ENCODE measurements at places on chromosomes 7 and 10.
A peak's percentile ranks its signal among the peaks of the same experiment; 100 is the strongest.

DNA sequence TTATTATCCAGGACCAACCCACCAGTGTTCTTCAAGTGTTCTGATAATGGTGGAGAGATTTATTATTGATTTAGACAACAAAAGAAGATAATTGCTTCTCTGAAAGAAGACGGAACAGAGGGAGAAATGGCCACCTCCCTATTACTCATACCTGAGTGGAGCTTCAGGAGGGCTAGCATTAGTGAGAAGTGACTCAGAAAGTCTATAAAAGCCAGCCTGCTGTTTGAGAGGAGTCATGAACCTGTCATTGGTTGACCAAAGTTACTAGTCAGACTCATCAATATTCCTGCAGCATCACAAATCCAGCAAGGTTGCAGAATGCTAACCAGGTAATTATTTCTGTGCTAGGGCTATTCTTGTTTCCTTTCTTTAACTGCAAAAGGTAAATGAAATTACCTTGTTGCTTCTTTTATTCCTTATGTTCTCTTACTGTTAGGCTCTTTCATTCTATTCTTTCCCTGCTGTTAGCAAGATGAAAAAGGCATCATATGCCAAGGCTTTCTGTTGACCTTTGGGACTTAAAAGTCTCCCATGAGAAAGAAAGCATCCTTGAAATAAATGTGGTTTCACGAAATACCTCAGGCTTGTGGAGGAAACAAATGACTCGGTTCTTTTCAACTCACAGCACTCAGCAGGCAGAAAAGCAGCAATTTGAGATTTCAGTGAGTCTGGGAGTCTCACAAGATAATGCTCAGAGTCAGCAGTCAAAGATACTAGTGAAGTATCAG is 256.4 kb upstream of the PHYHIPL start:
- DNase-seq, result no peak

- no peak for DNase-seq
Observed at GRCh38 chr7:124155432-124156022, 122.7 kb upstream of the TMEM229A start.

GRCh38 chr7:135962802-135963201 is 14.4 kb downstream of the MTPN start:
- no peak for DNase-seq

- DNase-seq, result no peak
Observed at GRCh38 chr7:133820584-133820983, 306.6 kb upstream of the LRGUK start.

- DNase-seq, result no peak
Observed at GRCh38 chr7:15218261-15218660, 315.7 kb upstream of the DGKB start.

- DNase-seq, result no peak
Observed at GRCh38 chr7:22664988-22665798, 61.8 kb upstream of the IL6 start.

GRCh38 chr7:117270371-117270770 is 52.5 kb downstream of the WNT2 start:
- DNase-seq, result no peak

DNA sequence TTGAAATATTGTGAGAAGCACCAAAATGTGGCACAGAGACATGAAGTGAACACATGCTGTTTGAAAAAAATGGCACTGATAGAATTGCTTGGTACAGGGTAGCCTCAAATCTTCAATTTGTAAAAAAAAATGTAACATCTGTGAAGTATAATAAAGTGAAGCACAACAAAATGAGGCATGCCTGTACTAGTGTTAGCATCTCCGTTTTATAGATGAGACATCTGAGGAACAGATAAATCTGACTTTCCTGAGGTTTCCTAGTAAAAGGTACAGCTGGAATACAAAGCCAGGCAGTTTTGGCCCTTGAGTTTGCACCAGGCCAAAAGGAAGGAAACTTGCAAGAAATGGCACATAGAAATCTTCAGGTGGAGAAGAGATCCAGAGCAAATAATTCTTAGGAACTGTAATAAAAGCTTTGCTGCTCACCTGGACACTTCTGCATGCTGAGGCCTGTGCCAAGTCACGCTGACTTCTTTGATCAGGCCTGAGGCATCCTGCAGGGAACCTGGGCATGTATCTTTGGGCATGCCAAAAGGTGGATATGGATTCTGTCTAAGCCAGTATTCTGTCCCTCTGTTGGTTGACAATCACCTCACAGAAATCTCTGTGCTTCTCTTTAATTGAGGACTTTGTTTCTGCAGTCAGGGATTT is 251.5 kb upstream of the PLPP4 start:
- DNase-seq, result no peak

DNA sequence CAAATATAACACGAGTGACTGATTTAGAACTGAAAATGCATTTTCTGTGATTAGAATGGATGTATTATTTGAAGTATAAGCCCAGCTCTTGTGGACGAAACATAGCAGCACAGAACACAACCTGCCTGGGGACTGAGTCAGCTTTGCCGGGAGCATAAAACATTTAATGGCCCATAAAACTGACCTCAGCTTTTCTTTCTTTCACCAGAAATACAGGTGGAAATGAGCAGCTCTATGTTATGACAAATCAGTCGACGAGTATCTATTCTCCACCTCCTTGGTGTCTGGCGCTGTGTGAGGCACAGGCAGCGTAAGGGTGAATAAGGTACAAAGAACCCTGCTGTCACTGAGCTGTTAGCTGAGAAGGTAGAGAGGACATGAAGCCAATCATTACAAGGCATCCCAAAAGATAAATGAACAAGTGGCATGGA is 471.6 kb upstream of the AKR1E2 start:
- DNase-seq, result no peak

DNA sequence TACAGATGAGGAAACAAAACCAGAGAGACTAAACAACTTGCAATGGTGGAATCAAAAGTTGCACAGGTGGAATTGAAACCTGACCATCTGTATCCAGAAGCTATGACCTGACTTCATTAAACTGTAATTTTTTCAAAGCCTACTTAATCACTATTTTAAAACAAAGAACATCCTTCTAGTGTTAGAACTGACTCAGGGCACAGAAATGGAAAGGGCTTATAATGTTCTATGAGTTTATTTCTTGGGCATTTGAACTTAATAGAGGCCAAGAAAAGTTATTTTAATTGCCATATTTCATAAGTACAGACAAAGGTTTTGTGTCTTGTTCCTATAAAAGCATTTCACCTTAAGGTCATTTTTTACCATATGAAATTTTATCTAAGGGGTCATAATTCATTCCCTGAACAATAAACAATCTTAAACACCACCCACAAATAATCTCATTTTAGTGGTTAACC is 8.8 kb downstream of the ITGB1 start:
- no peak for DNase-seq

DNA sequence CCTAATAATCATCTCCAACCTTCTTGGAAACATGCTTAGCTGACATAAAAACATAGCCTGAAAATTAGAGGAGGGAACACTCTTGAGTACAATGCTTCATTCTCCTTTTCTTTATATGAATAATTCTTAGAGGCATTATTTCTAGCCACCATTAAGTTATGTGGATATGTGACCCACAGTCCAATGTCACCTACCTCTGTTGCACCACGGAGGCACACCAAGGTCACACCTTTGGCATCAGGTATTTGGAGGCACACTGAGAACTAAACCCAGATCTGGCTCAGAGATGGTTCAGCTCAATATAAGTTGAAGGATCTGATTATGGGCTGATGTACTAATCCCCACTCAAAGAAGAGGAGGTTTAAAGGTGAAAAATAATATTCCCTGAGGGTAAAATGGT is 385.1 kb downstream of the POM121L12 start:
- no peak for DNase-seq

- DNase-seq, result no peak
Observed at GRCh38 chr10:78846760-78847159, 222.0 kb upstream of the ZMIZ1 start.

DNA sequence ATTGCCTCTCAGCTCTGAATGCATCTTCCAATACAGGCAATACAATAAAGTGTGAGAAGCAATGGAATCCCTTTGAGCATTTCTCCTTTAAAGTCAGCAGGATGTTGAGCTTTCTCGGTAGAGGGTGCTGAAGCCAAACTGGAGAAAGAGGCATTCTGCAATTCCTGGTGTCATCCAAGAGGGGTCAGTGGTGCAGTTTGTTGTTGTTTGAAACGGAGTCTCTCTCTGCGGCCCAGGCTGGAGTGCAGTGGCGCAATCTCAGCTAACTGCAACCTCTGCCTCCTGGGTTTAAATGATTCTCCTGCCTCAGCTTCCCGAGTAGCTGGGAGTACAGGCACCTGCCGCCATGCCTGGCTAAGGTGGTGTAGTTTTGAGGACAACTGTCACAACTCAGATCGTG is 486.5 kb downstream of the CALN1 start:
- no peak for DNase-seq

DNA sequence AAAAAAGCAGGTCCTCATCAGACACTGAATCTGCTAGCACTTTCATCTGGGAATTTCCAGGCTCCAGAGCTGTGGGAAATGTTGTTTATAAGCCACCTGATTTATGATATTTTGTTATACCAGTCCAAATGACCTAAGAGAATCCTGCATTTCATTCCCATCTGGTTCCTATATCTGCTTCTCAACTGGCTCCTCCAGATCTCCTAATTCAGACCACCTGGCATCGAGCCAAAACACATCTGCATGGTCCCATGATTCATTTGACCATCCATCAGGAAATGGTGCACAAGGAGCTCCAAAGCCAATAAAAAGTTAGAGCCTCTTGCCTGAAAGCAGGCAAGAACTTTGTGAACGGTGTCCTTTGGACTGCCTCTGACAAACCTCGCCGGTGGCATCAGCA is 108.9 kb downstream of the IPMK start:
- no peak for DNase-seq

DNA sequence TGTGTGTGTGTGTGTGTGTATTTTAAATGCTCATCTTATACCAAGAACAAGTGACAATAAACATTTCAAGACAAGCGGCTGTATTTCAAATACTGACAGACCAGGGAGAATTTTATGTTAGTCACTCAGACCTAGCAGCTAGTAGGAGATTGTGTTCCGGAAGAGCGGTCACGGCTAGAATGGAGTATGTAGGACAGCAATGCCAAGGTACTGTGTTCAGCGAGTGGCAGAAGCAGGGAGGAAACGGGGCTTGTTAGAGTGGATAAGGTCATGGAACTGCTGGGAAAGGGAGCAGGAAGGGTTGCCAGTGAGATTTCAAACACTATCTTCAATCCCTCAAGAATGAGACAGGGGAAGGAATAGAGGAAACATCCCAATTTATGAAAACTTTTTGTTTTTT is 260.5 kb upstream of the PITRM1 start:
- no peak for DNase-seq

- DNase-seq, result no peak
Observed at GRCh38 chr7:131289051-131289450, 38.6 kb upstream of the MKLN1 start.

DNA sequence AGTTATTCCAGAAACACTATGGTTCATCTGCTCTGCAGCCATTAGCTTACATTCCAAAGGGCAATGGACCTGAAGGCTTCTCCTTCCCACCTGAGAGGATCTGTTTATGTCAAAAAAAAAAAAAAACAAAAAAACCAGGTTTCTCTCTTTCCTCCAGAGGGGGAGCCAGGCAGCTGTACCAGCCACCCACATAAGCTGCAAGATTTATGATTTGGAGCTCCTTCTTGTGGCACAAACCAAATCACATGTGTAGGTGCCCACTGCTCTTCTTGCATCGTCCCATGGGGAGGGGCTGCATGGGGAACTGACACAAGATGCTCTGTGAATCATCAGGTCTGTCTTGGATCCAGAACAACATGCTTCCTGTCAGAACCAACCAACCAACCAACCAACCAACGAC is 231.6 kb upstream of the IGFBP3 start:
- DNase-seq, result no peak

DNA sequence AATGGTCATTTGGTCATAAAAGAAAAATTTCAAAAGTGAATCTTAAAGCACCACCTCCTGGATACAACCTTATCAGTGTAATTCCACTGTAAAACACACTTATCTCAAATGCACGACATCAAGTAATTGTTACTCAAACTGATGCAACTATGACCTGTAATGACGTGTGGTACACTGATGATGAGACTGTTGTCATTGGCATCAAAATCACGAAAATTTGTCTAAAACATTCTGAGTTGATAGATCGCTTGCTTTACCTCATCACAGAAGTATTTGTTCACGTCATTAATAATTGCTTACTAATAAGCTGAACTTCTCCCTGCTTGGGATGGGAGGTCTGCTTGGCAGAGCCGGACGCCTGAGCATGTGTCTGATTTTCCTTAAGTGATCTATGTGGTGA is 221.8 kb upstream of the KLF6 start:
- no peak for DNase-seq

DNA sequence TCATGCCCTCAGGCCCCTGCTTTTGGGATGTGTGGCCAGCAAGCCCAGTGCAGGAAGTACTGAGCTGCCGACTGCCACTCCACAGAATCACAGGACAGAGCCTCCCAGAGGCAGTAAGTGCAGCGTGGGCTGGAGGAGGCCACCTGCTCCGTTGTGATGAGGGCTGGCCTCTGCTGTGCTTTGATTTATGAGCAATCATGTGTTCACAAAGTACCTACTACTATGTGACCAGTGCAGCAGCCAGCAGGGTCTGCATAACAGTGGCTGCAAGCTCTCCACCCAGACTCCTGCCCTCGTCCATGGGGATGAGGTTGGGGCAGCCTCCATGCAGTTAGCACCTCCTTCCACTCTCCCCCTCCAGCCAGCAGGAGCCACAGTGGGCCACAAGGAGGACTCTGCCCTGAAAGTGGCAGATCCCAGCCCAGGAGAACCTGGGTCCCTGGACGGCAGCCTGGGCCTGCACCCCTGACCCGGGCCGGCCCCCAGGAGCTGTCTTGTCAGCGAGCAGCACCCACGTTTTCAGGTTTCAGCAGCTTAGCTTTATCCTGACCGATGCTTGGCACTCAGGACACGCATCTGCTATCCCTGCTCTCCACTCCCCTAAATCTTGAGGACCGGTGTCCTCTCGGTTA is 37.7 kb upstream of the INSIG1 start:
- no peak for DNase-seq

- no peak for DNase-seq
Observed at GRCh38 chr7:74307738-74308505, 18.7 kb downstream of the CLIP2 start.

DNA sequence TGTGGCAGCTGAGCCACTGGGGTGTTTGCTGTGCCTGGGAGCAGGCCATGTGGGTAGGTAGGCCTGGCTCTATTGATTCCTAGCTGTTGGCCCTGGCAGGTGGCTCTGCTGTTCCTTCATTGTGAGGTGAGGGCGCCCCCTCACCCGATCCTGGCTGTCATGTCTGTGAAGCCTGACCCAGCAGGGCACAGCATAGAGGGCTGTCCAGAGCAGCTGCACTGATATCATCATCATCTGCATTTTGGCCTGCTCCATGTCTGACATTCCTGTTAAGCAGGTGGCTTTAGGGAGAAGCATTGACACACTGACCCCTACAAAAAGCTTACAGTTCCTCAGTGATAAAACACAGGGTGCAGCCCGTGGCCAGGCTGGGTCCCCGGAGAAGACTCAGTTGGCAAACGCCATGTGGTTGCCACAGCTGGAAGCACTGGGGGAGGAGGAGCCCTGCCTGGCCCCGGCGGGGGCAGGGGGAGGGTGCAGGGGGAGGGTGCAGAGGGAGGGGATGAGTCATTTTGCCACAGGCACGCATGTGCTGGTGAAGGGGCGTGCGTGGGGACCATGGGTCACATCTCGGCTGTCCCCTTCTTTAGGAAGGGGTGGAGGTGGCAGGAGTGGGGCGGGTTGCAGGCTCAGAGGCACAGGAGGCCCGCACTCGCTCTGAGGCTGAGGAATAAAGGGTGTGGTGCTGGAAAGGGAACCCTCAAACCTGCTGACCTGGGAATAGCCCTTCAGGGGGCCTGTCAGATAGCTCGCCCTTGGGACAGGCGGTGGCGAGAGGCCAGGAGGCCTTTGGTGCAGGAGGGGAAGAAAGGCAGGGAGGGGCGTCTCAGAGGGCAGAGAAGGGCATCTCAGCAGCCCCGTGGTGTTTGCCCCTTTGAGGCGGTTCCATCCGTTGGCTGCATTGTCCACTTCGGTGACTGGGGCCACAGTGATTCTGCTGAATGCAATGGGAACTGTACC is 31.6 kb downstream of the IKZF1 start:
- DNase-seq, result peak; percentile 40
